ENCODE measurements at places on chromosomes 6 and 20.

DNA sequence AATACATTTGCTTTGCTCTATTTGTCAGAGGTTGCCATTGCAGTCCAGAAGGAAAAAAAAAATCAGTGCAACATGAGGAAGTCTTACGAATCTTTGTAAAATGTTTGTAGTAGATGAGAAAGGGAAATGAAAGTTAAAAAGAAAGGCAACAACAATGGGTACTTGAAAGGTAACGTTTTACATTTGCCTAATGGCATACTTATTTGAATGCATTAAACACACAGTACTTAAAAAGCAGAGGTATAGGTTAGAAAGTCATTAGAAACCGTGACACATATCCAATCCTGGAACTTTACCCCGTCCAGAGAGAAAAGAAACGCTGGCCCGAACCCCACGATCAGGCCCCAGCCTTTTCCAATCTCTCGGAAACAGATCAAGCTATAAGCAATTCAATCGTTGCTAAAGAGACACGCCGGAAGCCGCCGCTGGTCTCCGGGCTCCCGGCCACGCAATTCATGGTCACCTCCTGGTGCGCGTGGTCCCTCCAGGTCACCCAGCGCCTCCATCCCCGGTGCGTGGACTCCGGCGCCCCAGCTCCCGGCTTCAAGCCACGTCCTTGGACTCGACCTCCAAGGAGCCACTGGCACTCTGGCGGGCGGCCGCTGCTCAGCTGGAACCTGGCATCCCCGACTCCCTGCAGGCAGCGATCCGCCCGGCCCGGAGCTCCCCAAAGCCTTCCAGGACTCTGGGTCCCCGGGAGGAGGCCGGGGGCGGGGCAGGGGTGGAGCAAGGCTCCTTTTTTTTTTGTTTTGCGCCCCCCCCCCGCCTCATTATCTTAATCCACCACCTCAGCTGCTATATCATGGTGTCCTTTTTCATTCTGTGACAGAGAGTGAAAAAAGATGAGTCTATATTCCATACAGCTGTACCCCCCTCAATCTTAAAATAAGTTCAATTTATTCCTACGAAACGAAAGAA lies at the start of gene SLC18B1:
SLC18B1 (minus strand) TSS at position 687 of the 918 bp plus-strand sequence; CDS start at position 506, 181 bp downstream.
- no peak for DNase-seq

GRCh38 chr6:42923666-42924065 lies 5.6 kb upstream of the CNPY3 start:
- no peak for DNase-seq

- DNase-seq = no peak
Measured at GRCh38 chr6:8888468-8888867, 453.1 kb upstream of the SLC35B3 start.

- DNase-seq = no peak
Measured at GRCh38 chr6:166572370-166573261, 13.9 kb downstream of the RAMACL start.

DNA sequence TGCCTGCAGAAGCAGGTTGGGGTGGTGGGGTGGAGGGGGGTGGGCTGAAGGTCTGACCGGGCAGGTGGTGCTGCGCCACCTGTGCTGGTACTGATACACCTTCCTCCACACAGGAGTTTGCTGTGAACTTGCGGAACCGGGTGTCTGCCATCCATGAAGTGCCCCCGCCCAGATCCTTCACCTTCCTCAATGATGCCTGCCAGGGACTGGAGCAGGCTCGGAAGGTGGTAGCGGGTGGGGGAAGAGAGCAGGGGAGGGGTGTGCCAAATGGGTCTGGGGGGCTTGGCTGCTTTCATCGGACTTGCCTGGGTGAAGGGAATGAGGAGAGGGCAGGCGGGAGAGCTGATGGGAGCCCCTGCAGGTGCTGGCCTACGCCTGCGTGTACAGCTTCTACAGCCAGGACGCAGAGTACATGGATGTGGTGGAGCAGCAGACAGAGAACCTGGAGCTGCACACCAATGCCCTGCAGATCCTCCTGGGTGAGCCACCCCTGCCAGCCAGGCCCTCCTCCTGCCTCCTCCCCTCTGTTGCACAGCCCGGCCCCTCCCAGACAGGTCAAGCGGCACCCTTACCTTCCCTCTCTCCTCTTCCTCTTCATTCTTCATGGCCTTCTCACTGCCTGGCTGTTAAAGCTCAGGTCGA lies 6.7 kb downstream of the DNPH1 start:
- no peak for DNase-seq

DNA sequence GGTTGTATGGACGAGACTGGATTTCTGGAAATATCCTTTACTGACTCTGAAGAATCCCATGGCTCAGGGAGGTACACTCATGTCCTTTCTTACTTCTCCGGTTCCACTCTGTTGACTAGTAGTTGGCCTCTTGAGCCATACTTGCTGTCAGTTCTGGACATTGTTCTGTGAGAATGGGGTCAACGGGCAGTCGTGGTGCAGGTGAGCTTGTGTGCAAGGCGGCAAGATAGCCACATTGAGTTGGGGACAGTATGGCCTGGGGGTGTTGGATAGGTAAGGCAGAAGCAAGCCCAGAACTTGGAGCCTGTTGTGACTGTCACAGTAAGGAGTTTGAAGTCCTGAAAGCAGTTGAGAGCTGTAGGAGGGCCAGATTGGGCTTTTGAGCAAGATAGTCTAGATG lies 13.5 kb upstream of the SLC22A1 start:
- DNase-seq = no peak

DNA sequence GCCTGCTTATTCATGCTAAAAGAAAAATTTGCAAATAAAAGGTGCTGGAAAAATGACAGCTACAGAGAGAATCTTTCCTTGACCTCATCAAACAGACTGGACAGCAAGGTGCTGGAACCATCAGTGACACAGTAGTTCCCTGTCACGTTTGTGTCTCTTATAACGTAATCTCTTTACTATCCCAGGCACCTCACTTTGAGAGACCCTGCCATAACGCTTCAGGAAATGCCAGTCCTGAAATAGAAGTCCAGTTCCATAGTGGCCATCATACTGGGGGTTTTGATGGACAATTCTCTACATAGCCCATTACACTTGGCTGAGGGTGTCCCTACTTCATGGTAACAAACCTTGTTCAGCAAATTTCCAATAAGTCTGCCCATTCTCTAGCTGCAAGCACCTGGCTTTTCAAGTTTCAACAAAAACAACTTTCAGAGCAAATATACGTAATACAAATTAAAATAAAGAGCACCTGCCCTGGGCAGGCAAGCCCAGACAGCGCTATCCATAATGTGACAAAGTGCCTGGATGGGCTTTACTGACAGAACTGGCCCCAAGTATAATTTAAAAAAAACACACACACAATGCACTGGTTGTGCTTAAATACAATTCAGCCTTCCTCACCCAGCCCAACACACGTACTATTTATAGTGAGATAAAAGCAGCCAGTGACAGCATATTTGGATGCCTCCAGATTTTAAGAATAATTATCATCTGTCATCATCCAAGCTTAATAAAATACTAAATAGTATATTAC lies 38.7 kb downstream of the CNKSR3 start:
- DNase-seq = no peak

All from stimulated activated CD8-positive, alpha-beta memory T cell treated with anti-CD3 and anti-CD28 coated beads, Interleukin-7, amount 100 ng/mL, for 1 hour (primary cell).